ENCODE measurements at places on chromosomes 7 and 10.
A peak's percentile ranks its signal among the peaks of the same experiment; 100 is the strongest.

- no peak for DNase-seq
Measured at GRCh38 chr10:1552406-1552805, 184.9 kb downstream of the ADARB2 start.

GRCh38 chr7:31105256-31105950 is 53.3 kb downstream of the ADCYAP1R1 start:
- DNase-seq, result no peak

DNA sequence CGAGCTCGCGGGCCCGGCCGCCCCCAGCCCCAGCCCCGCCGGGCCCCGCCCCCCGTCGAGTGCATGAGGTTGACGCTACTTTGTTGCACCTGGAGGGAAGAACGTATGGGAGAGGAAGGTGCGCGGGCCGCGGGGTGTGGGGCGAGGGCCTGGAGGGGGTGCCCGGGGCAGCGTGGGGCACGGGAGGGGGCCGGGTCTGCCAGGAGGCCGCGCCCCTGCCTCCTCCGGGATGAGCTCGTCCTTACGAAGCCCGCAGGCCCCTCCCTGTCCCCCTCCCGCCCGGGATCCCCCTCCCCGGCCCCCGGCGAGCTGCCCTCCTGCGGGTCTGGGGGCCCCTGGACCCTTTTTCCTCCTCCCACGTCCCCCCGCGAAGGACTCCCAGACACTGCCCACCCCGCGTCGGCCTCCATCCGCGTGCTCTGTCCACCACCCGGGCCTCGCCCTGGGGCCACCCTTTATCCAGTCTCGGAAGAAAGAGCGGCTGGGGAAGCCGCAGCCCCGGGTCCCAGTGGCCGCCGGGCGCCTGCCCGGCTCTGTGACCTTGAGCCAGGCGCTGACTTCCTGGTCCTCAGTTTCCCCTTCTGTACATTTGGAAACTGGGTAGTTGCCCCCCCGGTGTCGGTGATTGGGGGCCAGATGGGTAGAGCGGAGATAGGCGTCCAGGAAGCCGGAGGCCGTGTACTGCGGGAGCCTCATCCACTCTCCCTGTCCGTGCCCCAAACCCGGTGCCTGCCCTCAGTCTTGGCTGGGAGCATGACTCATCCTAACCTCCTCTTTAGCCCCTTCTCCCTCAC is 521 bp downstream of the LIMK1 start:
- peak; percentile 48 for DNase-seq

DNA sequence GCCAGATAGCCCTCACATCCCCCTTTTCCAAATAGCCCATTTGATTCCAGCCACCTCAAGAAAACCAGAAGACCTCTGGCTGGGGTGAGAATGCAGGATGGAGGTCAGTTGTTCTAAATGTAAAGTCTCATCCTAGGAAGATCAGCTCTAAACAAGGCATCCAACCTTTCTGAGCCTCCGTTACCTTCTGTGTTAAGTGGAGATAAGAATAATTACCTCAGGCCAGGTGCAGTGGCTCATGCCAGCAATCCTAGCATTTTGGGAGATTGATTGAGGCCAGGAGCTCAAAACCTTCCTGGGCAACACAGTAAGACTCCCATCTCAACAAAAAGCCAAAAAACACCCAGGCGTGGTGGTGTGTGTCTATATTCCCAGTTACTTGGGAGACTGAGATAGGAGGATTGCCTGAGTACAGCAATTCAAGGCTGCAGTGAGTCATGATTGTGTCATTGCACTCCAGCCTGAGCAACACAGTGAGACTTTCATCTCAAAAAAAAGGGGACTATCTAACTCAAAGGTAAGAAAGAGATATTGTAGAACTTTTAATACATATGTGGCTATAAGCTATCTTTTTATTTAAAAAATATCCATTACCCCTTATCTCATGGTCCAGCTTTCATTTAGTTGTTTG is 43.5 kb downstream of the PRTFDC1 start:
- DNase-seq, result peak; percentile 84

DNA sequence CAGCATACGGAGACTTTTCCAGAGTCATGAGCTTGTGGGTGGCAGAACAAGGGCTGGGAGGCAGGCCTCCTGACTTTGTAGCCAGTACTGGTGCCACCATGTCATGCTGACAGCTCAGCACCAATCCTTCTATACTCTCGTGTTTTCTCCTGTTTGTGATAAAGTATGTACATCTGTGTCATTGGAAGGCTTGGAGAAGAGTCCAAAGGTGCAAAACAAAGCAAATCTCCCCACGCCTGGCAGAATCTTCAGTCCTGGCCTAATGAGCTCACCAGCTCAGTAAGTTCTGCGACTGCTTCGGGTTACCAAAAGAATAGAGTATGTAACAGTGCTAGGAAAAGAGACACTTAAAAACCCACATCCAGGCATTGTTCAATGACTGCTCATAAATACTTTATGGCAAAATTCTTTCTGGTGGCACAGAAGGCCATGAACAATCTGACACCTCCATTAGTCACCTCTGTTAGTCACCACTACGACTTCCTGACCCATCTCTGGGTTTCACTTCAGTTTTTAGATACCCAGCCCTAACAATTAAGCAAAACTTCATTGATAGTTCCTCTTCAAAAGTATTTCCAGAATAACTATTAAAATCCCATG is 24.5 kb downstream of the STEAP1 start:
- peak; percentile 65 for DNase-seq

Data from fibroblast of pulmonary artery (primary cell).